Activated CD4-positive, alpha-beta T cell treated with anti-CD3 and anti-CD28 coated beads for 36 hours (primary cell): ENCODE measurements at places on chromosomes 16 and 17.

- DNase-seq = no peak
Observed at GRCh38 chr17:62562656-62563055, 64.8 kb upstream of the MRC2 start.

DNA sequence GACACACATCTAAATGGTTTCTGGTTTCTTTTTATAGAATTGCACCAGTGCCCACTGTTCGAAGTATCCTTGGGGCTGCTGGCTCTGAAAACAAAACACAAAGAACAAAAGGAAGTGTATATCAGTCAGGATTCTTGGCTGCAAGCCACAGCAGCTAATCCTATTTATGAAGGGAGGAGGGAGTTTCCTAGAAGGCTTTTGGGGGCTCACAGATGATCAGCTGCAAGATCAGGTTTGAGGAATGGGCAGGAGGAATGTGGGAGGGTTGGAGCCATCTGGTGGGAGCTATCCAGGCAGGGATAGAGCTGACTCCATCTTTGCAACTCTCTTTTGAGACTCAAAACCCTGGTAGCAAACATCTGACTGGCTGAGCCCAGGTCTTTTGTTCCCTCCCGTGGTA is 118.3 kb upstream of the EEF2KMT start:
- no peak for DNase-seq

DNA sequence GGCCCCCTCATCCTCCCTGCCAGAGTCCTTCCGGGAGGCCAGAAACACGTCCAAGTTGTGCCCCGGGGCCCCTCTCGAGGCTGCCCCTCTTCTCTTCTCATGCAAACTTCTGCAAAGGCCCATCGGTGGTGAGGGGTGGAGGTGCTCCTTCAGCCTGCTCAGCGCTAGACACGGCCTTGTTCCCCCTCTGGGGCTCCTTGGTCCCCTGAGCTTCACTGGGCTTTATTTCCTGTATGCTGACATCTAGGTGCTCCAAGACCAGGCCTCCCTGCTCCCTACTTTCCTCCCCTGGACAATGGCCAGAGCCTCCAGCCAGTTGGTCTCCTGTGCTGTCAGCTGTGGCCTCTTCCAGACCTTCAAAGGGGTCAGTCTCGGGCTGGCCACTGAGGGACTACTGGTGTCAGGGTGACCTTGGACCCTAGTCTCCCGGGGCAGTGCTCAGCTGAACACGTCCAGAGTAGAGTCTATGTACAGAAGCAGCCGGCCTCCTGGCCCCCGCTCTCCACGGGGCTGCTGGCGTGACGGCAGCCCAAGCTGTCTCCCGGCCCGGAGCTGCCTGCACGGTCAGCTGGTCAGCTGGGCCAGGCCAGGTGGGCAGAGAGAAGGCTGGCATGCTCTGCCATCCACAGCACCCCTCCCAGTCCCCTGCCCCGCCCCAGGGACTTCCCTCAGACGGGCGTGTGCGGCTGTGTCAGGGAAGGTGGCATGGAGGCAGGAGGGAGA is 1.7 kb upstream of the PRR35 start:
- no peak for DNase-seq

GRCh38 chr17:65737451-65737850 is 176.0 kb upstream of the AXIN2 start:
- no peak for DNase-seq
